Stimulated activated CD8-positive, alpha-beta memory T cell treated with anti-CD3 and anti-CD28 coated beads, Interleukin-15, amount 100 ng/mL, for 4 hours (primary cell): ENCODE measurements at places on chromosomes 13 and 19.

DNA sequence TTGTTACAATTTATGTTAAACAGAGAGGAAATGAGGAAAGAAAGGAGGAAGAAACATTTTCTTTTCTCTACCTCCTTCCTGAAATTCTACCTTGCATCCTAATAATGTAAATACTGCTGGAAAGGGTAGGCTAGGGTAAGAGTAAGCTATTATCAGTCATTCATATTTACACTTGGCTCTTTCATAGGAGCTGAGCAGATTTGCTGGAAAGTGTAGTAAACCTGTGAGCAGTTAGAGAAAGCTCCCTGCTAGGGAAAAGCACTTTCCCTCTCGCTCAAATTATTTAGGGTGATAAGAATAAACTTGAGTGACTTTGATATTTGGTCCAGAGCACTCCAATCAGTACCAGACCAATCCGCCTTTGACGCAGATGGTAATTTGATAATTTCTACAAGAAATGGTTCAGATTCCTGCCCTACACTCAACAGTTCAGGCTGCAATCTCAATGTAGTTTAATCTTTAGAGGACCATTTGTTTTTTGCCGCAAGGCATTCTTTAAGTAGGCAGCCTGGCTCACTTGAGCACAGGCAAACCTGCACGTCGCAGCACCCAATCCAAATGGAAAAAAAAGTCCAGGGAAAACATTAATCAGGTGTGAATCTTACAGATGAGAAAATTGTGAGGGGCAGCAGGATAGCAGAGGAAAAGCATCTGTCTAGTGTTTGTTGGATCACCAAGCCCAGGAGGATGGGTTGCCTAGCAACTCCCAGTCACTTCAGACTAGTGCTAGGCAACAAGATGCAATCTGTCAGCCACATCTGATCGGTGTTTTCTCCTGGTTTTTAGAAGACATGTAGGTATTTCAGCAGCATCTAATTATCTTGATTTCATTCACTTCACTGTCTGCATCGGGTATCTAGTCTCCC, 68.6 kb upstream of the KL start:
- DNase-seq: no peak

DNA sequence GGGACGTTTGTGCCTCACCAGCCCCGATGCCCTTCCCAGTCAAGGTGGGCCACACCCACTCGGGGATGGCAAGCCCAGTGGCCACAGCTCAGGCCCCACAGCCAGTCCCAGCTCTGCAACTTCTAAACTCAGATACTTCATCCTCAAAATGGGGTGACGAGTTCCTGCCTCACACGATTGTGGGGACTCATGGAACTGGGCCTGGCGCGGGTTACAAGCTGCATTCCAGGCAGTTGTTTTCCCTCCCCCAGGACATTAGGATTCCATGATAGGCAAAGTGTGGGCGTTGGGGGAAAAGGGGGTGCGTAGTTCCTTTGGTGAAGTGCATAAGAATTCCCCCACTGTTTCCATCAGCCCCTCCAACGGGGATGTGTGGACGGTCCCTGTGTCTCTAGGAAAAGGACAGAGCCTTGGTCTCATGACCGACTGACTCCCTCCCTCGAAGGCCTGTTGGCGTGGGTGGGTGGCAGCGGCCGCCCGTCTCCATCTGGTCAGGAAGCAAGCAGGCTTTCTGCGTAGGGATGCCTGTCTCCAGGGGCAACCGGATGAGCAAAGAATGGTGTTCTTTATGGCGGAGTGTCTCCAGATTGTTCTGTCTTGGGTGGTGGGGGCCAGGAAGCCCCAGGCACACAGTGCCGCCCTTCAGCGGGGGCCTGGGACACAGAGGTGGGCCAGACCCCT, 21.1 kb upstream of the NPAS1 start:
- DNase-seq: no peak

- DNase-seq: no peak
Measured at GRCh38 chr13:90717451-90717936, 630.0 kb upstream of the MIR17HG start.

- no peak for DNase-seq
Measured at GRCh38 chr13:80430561-80430960, 89.6 kb upstream of the SPRY2 start.

- no peak for DNase-seq
Measured at GRCh38 chr19:40668991-40669614, 21.3 kb downstream of the NUMBL start.

DNA sequence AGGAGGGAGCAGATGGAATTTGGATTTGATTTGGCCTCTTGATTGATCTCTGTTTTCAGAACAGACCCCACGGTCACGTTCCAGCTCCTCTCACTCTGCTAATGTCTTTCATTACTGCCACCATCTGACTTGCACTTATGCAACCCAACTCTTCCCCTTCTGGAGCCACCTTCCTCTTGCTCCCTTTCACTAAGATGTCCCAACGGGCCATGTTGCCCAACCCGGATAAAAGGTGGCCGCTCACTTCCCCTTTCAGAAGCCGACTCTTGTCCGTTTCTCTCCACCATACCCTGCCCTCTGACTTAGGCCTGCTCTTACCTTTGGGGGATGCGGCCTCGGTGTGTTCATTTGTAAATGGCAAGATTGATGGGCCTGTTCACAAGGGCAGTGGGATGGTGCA, 27.4 kb upstream of the CYP4F8 start:
- DNase-seq: no peak

GRCh38 chr13:58907347-58907746, 1256.4 kb downstream of the DIAPH3 start:
- DNase-seq: no peak

- no peak for DNase-seq
Measured at GRCh38 chr13:89748716-89749115, 1598.8 kb upstream of the MIR17HG start.

DNA sequence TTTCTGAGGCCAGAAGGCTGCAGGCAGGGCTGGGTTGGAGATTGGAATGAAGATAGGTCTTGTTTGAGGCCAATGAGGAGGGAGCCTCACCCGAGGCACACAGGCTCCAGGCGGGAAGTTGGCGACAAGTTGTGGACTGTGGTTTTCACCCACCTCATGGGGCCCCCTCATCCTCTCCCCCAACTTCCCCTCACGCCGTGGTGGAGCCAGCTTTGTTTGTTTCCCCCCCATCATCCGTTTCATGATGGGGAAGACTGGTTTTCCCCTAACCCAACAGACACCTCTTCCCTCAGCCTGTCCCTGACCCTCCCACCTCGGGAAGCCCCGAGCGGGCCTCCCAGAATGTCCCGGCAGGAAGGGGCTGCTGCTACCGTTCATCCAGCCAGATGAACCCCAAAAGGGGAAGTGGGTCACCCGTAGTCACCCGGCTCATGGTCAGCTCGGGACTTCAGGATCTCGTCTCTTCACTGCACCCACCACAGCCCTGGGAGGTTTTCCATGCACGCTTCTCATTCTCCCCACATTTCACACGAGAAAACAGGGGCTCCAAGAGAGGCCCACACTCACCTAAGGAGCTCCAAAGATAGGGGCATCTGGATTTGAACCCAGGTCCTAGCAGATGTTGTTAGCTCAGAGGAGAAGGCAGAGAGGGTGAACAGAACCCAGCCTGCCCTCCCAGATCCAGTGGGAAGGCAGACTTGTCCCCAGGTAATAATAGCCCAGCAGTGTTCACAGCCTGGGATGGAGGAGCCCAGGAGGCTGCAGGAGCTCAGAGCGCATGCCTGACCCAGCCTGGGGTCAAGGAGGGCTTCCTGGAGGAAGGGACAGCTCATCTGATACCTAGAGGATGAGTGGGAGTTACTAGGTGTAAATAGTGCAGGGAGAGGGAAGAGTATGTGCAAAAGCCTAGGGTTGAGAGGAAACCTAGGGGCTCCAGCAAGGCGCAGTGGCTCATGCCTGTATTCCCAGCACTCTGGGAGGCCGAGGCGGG, 23.5 kb downstream of the CEACAM16 start:
- DNase-seq: no peak

GRCh38 chr19:31980796-31981195, 364.6 kb upstream of the ZNF507 start:
- DNase-seq: no peak

GRCh38 chr19:1884719-1885334, 469 bp downstream of the ABHD17A start:
- no peak for DNase-seq

DNA sequence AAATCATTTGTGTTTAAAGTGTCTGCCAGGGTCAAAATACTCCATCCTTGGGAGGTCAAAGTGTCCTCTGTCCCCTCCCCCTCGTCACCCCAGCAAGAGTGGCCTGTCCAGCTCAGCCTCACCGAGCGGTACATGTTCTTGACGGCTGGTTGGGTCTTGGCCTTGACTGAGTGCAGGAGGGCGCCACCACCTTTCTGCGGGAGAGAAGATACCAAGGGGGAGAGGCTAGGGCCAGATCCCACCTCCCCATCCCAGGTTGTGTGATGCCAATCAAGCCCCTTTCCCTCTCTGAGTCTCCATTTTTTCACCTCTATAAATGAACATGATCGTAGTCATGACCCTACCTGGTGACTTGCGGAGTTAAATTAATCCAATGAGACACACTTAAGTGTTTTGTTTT, 6.1 kb downstream of the CRB3 start:
- no peak for DNase-seq

GRCh38 chr13:112254900-112255299, 121.3 kb upstream of the SPACA7 start:
- no peak for DNase-seq

DNA sequence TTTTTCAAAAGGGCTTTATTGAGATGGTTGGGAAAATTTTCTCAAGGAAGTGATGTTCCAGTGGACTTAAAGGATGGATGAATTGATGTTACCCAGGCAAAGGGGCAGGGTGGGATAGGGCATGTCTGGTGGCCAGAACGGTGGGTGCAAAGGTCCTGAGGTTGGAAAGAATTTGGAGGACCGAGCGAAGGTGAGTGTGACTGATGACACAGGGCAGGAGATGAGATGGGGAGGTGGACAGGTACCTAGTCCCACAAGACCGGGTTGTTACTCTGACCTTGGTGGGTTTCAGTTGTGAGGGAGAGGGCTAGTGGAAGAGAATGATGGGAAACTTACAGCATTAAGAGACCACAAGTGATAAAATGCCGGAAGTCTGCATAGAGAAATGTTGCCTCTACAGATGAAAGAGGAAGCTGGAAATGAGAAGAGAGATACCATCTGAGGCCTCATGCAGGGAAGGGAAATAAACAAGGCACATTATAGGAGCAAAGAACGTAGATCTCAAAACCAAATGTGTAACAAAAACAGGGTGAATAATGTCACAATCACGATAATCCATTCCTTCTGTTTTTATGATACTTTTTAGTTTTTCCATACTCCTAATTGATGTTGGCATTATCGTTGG, 4.5 kb downstream of the ADGRE1 start:
- no peak for DNase-seq

DNA sequence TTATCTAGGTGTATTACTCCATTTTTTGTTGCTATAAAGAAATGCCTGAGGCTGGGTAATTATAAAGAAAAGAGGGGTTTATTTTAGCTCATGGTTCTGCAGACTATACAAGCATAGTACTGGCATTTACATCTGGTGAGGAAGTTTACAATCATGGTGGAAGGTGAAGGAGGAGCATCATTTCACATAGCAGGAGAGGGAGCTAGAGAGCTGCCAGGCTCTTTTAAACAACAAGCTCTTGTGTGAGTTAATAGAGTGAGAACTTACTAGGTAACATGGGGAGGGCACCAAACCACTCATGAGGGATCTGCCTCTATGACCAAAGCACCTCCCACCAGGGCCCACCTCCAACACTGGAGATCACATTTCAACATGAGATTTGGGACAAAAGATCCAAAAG, 221.7 kb upstream of the GPC6 start:
- DNase-seq: no peak

DNA sequence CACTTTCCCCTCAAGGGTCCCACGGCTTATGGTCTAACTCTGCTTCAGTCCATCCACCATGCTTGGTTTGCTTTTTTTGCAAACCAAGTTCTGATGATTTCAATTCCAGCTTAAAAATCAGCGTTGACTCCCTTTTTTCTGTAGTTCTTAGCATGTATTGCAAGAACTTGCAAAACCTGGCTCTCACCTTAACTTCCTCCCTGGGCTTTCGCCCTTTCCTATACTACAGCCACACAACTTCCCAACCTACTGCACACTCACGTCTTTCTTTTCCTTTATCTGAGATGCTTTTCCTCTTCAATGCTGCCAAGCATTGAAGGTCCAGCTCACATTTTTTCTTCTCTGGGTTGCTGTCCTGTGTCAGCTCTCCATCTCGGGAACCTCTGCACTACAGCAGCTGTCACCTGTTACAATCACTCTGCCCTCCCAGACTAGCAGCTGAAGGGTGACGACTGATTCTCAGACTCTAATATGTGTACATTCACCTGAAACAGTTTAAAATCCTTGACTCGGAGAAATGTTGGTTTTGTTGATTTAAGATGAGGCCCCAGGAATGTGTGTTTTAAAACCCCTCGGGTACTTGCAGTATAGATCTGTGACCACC, 143.7 kb downstream of the FREM2 start:
- no peak for DNase-seq

- no peak for DNase-seq
Measured at GRCh38 chr19:41929536-41930071, 1.4 kb upstream of the ERFL start.

DNA sequence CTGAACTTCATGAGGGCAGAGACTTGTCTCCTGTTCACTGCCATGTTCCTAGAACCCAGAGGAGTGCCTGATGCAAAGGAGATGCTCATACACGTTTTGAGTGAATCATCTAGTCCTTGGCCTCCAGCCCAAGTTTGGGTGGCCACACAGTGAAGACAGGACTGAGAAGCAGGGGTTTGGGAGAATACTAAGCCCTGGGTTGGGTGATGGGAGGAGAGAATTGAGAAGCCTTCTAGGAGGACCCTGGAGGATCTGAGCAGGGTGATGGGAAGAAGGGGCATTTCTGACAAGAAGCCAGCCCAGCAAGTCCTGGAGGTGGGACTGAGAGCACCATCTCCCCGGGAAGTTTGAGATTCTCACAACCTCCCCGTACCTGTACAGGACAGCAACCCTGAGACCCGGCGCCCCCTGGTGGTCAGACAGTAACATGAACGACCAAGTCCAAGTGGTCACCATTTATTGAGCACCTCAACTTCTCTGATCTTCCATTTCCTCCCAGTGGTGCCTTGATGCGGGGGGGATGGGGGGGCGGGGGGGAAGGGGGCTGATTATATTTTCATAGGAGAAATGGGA, 11.0 kb downstream of the CTU1 start:
- no peak for DNase-seq

GRCh38 chr19:38816131-38816750, 3.5 kb upstream of the LGALS4 start:
- no peak for DNase-seq

- no peak for DNase-seq
Measured at GRCh38 chr13:51152701-51153100, 41.6 kb upstream of the C13orf42 start.

GRCh38 chr13:27928805-27929753, 9.3 kb downstream of the PDX1 start:
- DNase-seq: no peak

DNA sequence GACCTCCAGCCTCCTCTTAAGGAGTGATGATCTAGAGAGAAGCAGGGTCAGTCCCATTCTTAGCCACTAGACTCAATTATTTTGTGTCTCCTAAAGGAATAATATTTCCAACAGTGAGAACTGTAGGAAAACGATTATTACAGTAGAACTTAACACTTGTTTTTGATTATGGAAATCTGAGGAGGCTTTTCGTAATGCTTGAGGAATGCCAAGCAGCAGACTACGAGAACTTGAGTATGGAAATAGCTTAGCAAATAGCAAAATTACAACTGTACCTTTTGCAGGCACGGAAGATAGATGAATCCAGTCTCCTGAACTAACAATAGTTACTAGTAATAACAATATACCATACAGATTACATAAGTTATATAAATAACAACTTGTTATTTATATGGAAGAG, 12.2 kb downstream of the BRD4 start:
- DNase-seq: no peak

- DNase-seq: no peak
Measured at GRCh38 chr13:89514534-89515312, 1832.8 kb upstream of the MIR17HG start.

GRCh38 chr13:43529796-43530195, 257.0 kb downstream of the ENOX1 start:
- DNase-seq: no peak
